ENCODE measurements at places on chromosomes 7 and 10. TPM values are rescaled to one million over a fixed set of nuclear protein-coding genes. Genes with fewer than 3 reads are reported as not detected.

DNA sequence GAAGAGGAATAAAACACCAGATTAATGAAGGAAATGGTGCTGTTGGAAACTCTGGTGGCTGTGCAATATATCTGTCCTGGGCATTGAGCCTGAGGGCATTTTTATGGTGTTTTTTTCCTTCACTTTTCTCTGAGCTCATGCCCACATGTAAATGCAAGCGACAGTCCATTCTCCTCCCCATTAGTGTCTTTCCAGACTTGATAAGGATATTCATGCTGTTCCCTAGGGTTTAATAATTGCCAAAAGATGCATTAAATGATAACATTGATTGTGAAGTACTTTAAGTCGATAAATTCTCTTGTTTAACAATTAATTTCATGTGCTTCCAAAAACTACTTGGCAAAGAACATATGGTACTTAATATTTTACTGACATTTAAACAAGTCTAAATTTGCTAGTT, 384.7 kb downstream of the MDFIC start:
- DNase-seq = no peak

DNA sequence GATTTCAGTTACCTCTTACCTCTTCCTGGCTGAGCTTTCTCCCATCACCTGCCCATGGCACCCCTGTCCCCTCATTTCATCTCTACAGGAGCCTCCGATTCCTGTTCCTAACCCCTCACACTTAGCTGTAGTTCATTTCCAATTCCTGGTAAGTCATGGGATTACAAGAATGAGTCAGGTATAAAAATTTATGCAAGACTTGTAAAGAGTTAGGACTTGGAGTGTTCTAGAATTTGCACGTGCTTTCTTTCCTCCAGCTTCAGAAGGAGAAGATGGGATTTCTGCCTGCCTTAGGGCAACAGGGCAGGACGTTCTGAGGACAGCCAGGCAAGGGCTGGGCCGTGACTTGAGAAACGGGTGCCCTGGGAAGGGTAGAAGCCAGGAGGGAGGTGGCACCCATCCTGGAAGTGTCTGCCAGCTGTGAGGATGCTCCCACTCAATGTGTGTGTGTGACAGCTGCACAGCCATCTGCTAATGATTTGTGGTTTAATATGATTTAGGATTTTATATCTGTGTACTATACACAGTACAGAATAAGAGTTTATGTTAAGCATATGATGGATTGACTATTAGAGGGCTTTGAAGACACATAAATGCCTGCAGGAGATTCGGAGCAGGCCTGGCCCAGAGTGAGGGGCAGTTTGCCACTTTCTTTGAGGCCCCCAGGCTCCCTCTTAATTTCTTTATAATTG, 81.5 kb upstream of the VIPR2 start:
- DNase-seq = no peak

GRCh38 chr10:13526948-13527863, 1.6 kb downstream of the BEND7 start:
- DNase-seq = peak; percentile 72

DNA sequence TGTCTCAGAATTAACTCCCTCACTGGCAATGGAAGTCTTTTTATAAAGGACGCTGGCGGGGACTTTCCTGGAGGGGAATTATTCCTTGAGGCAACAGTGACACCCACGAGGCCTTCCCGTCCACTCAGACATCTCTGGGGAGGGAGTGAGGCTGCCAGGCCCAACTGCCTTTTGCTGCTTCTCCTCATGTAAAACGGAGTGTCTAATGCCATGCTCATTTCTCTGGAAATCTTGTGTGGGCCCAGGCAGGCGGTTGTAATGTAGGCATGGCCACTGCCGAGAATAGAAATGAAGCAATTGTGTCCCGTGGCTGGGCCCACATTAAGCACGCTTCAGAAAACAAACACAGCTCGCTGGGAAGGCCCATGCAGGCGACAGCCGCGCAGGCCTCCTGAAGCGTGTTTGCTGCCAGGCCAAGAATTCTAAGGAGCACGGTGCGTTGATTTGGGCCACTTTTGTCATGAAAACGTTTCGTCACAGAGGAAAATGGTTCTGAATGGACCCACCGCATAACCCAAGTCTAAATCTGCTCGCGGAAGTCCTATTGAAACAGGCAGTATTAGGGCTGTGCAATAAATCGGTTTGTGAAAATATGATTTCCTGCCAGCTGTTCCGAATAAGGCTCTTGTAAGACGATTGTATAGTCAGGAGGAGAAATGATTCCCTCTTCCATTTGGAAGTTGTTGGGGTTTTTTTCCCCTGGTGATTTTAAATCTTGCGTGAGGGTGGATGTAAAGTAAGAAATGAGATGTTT, 104.2 kb upstream of the CHST15 start:
- DNase-seq = no peak

DNA sequence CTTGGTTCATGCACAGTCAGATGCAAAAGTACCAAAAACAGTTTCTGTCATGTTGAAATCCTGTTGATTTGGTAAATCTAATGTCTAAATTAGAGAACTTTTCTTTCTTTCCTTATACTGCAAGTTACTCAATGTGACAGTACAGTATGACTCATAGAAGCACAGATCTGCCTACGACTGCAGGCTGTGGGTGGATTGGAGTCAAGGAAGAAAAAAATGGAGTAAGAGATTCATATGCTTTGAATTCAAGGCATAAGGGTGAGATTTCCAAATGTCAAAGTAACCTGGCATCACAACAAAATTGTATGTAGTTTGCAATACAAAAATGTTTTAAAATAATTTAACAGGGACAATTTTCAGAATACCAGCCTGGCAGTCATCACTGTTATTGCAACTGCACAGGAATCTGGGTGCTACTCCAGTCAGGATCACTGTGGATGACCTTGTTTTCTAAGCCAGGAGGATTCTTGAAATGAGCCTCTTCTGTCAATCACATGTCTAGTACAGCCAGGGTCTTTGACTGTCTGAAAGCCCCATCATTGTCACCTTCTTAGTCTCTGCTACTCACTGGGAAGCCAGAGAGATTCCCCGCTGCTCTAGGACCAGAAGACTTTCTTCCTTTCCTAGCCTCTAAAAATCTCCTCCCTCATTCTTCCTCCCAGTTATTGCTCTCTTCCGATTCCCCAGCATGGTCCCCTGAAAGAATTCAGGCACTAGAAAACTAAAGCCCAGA, 83.6 kb downstream of the CD36 start:
- DNase-seq = peak; percentile 23

DNA sequence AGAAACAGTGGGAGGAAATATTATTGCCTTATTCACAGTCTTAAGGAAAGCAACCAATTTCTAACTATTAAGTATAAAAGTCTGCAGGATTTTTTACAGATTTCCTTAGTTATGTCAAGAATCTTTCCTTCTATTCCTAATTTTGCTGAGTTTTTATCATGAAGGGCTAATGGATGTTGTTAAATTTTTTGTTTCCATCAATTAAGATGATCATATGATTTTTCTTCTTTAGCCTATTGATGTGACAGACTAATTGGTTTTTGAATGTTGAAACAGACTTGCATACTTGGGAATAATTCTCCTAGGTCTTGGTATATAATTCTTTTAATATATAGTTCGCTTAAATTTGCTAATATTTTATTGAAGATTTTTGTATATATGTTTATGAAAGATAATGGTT, 569.1 kb upstream of the KCND2 start:
- no peak for DNase-seq

- no peak for DNase-seq
Observed at GRCh38 chr10:110609605-110610004, 34.5 kb upstream of the RBM20 start.

The AKR1C4 gene
- not detected for total RNA-seq

The WEE2 gene
- total RNA-seq = not detected

The FXYD4 gene
- not detected for total RNA-seq

The BAG3 gene
- total RNA-seq = 75.7 TPM

All from PC-9 (cell line).